ENCODE measurements at places on chromosomes 5 and 9.

DNA sequence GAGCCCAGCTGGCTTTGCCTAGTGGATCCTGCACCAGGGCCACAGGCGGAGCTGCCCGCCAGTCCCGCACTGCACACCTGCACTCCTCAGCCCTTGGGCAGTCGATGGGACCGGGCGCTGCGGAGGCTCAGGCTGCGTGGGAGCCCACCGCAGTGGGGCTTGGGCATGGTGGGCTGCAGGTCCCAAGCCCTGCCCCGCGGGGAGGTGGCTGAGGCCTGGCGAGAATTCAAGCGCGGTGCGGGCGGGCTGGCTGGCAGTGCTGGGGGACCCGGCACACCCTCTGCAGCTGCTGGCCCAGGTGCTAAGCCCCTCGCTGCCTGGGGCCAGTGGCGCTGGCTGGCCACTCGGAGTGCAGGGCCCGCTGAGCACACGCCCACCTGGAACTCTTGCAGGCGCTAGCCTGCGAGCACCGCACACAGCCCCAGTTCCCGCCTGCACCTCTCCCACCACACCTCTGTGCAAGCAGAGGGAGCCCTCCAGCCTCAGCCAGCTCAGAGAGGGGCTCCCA lies 125.7 kb upstream of the OTULINL start:
- DNase-seq = no peak

GRCh38 chr9:87898151-87898550 lies 15.5 kb downstream of the SPATA31E1 start:
- DNase-seq = no peak

DNA sequence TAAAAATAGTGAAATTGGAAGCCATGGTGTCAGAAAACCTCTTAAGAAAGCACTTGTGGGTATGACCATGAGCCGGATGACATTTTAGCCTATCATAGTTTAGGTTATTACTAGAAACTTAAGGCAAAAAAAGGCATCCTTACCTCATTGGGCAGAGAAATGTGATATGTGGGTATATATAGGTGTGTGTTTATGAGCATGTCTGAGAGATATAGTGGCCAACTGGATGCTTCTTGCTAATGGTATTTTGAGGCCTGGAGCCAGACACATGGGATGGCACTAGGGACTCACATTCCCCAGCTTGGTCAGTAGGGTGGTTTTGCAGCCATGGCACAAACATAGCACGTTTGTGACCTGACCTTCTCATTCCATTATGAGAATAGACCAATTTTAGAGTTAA lies 295.6 kb upstream of the MEF2C start:
- no peak for DNase-seq

GRCh38 chr5:77367741-77368140 lies 124.4 kb downstream of the WDR41 start:
- DNase-seq = no peak

DNA sequence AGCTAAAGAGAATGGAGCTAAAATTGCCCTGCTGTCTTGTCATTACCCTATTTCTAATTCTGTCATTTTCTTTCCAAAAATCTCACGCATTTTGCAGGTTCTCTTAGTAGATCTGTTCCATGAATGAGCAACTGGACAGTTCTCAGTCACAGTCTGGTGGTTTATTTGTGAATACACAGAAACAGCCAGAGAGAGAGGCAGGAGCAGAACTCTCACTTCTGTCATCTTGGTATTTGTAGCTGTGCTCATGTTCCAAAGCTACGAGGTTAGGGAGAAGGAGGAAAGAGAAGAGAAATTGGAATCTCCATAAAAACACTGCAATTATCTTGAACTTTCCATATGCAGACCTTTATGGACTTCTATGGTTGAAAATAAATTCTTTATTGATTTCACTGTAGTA lies 118.0 kb upstream of the OR13F1 start:
- DNase-seq = no peak

GRCh38 chr9:14906644-14907359 lies 3.4 kb downstream of the FREM1 start:
- DNase-seq = no peak

Measured in suprapubic skin (tissue), 4 donors.